Right hindlimb (tissue), 1 donor: ENCODE measurements at places on chromosomes 6 and 20.

DNA sequence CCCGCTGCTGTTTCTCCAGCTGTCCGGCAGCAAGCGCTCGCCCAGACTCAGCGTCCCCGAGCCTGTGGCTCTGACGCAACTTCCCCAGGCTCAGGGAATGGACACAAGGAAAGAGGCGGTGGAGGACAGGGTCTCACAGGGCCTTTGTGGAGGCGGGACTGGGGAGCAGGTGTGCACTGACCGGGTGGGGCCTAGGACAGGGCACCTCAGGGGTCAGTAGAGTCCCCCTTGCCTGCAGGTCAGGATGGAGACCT lies 20.0 kb downstream of the LAMA5 start:
- DNase-seq: no peak

GRCh38 chr20:61340157-61340556 lies 88.1 kb downstream of the CDH4 start:
- DNase-seq: no peak

DNA sequence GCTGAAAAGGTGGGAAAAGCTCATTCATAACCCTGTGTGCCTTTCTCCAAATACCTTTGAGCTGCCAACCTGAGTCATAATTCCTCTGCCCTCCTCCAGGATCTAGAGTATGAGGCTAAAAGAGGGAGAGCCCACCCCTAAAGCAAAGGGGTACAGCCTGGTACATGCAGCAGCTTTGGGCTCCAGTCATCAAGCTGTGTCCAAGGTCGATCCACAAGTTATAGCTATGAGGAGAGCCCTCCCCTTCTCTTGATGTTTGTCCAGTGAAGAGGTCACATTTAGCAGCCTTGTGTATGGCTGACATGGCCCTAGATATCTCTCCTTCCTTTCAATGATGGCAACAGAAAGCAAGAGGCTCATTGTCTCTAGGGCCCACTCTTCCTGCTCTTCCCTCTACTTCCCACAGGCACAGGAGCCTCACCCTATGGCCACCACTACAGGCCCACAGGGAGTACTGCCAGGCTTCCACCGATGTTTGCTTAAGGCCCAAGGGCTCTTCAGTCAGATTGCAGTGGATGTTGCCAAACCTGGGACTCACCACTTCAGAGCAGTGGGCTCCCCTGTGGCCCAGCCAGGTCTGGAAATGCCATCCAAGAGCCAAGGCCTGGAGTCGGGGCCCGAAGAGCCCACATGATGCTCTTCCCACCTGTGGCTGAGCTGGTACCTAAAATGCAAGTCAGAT lies 176.8 kb downstream of the CD83 start:
- no peak for DNase-seq

- DNase-seq: no peak
Observed at GRCh38 chr20:59771506-59772372, 161.7 kb downstream of the SYCP2 start.

DNA sequence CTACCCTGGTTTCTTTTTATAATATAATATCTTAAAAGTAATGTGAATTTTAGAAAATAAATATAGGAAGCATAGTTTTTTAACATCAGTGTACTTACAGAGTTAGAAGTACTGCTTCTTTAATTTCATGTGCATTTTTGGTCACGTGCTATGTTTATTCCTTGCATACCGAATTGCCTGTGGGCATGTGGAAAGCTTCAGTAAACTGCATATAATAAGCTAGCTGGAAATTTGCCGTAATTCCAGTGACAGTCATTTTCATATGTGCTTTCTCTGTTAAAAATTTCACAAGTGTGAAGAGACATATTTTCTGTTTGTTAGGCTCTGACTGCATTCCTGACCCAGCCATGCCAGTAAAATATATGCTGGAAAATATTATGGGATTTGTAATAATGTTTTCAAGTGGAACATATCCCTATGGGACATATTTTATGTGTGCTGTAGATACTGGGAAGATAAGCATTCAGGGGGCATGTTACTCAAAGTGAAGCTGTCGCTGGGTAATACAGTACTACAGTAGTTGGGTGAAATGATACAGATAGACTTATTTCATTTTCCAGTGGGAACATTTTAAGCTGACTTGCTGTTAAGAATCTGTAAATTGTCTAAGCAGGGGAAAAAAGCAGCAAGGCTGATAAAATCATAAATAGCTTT lies 616.7 kb downstream of the FRK start:
- DNase-seq: no peak

GRCh38 chr6:105651969-105652368 lies 249.1 kb upstream of the PREP start:
- no peak for DNase-seq

GRCh38 chr6:36556281-36556680 lies 9.0 kb upstream of the STK38 start:
- no peak for DNase-seq

GRCh38 chr20:8646716-8647115 lies 422.2 kb upstream of the PLCB4 start:
- no peak for DNase-seq
